ENCODE measurements at places on chromosomes 2 and 18. TPM values are rescaled to one million over a fixed set of nuclear protein-coding genes. Genes with fewer than 3 reads are reported as not detected.

RAB31 gene
- total RNA-seq: 32.2 TPM

LCT gene
- total RNA-seq: 0.03 TPM

CRYGC gene
- total RNA-seq: not detected

ELOA2 gene
- total RNA-seq: not detected

GTF2A1L gene
- total RNA-seq: not detected

KCNIP3 gene
- total RNA-seq: 0.89 TPM

GBX2 gene
- 4.1 TPM for total RNA-seq

PRSS56 gene
- 0.16 TPM for total RNA-seq

GALR1 gene
- not detected for total RNA-seq

CXCR1 gene
- not detected for total RNA-seq

MROH2A gene
- total RNA-seq: 0.32 TPM

ADGRF3 gene
- total RNA-seq: 0.07 TPM

DCDC2C gene
- 0.24 TPM for total RNA-seq

CHPF gene
- 29.1 TPM for total RNA-seq

SAP130 gene
- 13.2 TPM for total RNA-seq

NOTO gene
- total RNA-seq: not detected

SERPINB7 gene
- 2.9 TPM for total RNA-seq

NR4A2 gene
- total RNA-seq: 3.1 TPM

RNU2-63P gene
- total RNA-seq: not detected

ZSCAN30 gene
- 0.58 TPM for total RNA-seq

PTPRM gene
- 30.7 TPM for total RNA-seq

LOXHD1 gene
- total RNA-seq: not detected

SDC1 gene
- total RNA-seq: 184 TPM

FAM98A gene
- 68.5 TPM for total RNA-seq

IMPA2 gene
- total RNA-seq: 59.3 TPM

CXCR4 gene
- total RNA-seq: 0.44 TPM

PCARE gene
- total RNA-seq: not detected

FBXO48 gene
- total RNA-seq: 0.71 TPM

TRIM43 gene
- total RNA-seq: 0.05 TPM

CHN1 gene
- total RNA-seq: 18.6 TPM

OXER1 gene
- total RNA-seq: not detected
